ENCODE measurements at places on chromosomes 5 and 9. TPM values are rescaled to one million over a fixed set of nuclear protein-coding genes. Genes with fewer than 3 reads are reported as not detected.

GRCh38 chr5:41794471-41794870 lies 75.8 kb downstream of the OXCT1 start:
- no peak for DNase-seq

Gene GRM6
- total RNA-seq = not detected

- peak; percentile 10 for DNase-seq
Measured at GRCh38 chr5:33441241-33442177, 744 bp downstream of the TARS1 start.

DNA sequence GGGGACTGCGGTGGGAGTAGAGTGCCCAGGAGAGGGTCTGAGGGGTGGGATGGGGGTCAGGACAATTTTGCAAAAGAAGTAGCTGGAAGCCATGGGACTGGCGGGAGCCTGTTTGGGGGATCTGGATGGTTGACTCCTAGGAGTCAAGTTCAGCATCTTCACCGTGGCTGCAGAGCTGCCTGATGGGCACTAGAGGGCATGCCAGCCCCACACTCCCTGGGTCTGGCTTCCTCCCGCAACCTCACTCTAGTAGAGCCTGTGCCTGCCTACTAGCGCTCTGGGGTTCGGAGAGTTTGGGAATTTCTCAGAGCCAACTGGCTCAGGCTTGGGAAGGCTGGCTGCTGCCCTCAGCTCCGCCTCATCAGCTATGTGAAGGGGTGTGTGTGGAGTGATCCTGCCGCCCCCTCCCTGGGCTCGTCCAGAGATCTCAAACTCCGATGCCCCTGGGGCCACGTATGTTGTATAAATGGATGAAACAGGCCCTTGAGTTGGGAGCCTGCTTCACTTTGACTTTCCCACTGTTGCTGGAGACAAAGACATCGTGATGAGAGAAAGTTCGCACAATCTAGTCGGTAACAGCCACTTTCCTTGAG lies 10.8 kb downstream of the TSPAN17 start:
- DNase-seq = peak; percentile 52

Gene SLC6A18
- not detected for total RNA-seq

- no peak for DNase-seq
Measured at GRCh38 chr5:57703721-57704120, 221.1 kb upstream of the ACTBL2 start.

DNA sequence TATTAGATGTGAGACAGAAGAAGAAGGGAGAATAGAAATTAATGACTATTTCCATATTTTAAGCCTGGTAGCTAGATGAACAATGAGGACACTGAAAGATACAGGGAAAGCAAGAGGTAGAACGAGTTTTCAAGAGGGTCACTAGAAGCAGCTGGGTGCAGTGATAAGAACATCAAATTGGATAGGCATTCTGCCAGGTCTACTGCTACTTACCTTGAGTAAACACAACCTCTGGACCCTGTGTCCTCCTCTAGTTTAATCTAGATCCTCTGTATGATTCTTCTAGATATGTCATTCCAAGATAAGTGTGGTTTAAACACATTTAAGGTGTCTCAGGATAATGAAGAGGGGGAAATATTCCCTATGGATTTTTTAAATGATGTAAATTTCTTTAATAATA lies 31.2 kb downstream of the OTP start:
- DNase-seq = no peak

DNA sequence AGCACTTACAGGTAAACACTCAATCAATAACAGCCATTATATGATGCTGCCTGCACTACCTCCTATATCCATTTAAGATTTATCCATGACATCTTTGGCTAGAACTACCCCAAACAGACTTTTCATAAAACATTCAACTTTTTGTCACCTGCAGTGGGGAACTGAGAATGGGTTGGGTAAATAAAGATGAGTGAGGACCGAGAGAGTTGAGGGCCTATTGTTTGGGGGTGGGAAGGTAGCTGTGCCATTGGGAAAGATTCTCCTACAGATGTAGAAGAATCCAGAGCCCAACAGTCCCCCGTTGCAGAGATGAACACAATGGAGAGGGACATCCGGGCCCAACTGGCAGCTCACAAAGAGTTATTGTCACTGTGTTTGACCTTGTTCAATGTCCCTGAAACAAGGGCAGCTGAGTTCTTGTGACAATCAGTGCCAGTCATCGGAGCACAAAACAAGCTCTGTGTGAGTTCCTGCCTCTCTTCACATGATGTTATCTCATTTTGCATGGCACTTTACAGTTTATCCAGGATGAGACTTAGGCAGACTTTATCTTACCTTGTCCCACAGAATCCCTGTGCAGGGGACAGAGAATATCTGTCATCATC lies 11.5 kb upstream of the SLC31A2 start:
- no peak for DNase-seq

Gene TSSK1B
- not detected for total RNA-seq

GRCh38 chr5:101991486-101991885 lies 304.6 kb downstream of the SLCO4C1 start:
- no peak for DNase-seq

DNA sequence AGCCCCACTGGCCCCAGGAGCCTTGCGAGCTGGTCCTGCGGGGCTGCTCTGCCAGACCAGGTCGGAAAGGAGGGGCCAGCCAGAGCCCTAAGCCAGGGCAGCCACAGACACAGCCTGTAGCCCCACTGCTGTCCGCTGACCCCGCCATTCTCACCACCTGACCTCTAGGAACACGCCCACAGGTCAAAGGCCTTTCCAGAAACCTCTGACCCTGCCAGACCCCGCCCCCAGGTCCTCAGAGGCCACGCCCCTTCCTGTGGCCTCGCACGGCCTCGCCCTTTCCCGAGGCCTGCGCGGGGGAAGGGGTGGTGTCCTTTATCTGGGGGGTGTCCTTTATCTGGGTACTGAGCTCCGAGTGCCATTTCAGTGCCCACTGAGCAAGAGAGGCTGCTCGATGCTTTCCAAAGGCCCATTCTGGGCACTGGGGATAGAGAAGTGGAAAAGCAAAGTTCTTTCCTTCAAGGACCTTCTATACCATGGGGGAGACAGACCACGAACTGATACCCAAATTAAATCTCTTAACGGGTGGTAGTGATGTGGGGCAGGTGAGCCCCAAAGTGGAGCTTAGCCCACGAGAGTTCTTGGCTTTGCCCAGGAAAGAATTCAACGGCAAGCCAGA lies 46.5 kb downstream of the P4HA2 start:
- DNase-seq = no peak

Gene OTULINL
- total RNA-seq = 17.0 TPM

DNA sequence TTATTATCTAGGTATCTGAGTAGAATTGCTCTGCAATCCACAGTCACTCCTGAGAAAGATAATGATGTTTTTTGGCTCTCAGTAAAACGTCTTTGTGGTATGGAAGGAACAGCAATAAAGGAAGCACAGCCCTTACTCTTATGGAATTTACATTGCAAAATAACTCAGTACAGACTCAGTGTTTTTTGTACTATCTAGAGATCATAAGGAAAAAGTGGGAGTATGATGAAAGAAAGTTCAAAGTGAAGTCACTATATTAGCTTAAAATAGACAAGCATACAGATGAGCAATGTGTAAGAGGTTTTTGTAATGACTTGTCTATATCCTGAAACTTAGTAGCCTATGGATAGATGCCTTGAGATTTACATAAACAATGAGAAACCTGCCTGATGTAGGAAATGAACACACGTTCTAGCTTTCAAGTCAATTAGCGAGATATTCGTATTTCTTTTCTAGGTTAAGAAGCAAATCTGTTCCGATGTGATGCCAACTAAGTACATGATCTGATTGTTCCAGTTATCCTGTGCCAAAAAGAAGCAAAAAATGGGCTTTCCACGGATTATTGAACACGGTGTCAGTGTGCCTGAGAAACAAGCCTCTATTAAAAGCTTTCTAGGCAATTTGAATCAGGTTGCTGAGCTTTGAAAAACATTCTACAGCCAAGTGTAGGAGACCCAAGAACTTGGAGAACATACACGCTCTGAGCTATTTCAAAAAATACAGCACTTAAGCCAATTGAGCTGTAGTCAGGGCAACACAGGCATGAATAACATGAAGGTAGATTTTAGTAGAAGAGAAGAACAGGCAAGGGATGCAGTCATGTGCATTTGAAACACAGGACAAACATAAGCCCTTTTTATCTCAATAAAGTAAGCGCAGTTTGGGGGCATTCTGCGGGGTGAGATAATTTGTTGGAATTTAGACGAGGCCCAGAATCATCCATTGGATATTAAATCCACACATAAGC lies 86.3 kb upstream of the TAF11L2 start:
- DNase-seq = no peak

DNA sequence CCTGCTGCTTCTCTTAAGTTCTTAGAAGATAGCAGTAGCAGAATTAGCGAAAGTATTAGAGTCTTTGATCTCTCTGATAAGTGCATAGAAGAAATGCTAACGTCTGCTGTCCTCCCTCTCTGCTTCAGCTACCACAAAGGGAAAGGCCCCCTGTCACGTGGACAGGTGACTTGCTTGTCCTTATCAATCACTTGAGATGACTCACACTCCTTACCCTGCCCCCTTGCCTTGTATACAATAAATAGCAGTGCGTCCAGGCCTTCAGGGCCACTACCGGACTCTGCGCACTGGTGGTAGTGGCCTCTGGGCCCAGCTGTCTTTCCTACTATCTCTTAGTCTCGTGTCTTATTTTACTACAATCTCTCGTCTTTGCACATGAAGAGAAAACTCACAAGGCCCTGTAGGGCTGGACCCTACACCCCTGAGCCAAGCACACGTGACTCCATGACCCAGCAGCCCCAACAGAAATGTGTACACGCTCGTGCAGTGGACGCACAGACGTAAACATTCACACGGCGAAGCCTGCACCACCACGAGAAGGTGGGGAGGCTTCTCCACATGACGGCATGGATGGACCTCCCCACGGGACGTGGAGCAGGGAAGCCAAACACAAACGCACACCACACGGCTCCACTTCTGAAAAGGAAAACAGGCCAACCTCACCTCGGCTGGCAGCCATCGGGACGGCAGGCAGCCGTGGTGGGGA lies 38.3 kb downstream of the PNPLA7 start:
- no peak for DNase-seq

DNA sequence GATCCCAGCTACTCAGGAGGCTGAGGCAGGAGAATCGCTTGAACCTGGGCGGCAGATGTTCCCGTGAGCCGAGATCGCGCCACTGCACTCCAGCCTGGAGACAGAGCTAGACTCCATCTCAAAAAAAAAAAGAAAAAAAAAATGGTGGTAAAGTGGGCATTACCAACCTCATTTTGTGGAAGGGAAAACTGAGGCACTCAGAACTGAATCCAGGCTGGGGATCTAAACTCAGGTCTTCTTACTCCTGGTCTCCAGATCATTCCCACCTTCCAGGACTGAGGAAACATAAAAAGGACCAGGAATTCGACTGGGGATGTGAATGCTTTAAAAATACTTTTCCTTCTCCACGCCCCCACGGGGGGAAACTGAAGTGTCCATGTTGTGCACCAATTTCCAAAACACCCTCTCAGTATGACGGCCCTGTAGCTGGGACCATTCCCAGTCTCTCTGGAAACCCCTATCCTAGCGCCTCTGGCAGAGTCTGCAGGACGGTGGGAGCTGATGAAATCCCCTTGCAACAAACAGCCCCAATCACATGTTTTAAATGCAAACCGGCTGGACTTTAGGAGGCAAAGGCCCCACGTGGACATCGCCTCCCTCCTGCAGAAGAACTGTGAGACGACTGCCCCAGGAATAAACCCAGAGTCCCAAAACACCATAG lies 8.9 kb upstream of the AKNA start:
- no peak for DNase-seq

DNA sequence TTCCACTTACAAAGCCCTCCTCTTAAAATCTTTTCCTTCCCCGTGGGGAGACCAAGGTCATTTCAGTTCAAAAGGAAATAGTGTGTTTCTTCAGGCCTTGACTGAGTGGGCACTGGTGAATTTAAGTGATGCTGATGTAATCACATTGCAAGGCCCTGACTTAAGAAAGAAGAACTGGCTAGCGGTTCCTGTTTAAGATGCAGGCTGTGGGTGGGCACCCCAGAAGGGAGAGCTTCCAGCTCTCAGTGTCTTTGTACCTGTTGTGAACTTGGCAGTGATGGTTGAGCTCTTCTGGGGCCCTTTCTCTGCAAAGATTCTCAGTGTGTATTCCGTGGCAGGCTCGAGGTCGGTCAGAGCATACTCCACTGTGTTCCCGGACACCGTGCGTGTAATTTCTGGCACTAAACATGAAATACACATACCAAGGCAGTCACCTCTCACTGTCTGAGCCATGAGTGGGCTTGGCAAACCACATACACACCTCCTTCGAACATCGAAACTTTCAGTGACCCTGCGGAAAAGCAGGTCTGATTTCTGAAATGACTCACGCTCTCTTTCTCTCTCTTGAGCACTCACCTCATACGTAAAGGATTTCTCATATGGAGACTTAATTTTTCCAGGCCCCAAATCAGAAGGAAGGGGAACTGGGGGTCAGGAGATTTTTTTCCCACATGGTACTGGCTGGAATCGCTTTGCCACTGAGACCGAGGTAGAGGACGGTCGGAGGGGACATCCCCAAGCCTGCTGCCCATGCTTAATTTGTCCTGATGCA lies 81.9 kb downstream of the TNC start:
- DNase-seq = peak; percentile 14

DNA sequence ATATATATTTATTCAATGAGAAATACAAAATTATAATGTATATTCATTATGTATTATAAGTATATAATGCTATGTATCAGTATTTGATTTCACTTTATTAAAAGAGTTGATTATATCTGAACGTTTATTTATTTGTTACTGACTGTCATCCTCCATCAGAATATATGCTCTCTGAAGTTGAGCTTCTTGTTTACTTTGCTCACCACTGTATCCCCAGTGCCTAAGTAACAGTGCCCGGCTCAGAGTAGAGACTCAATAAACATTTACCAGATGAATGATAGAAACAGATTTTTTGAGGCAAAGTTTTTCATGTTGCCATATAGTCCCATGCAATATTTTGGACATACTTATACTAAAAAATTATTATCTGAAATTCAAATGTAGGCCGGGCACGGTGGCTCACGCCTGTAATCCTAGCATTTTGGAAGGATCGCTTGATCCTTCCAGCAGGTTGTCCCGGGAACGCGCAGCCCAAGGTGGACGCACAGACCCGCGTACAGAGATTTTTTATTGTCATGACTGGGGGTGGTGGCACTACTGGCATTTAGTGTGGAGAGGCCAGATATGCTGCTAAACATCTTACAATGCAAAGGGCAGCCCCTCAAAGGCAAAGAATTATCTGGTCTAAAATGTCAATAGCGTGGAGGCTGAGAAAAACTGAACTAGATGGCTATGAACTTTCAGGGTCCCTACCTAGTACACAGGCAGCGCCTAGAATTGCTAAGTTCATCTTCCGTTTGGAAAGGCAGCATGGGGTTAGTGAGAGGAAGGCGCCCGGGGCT lies 761 bp upstream of the DNAJC25 start:
- no peak for DNase-seq

DNA sequence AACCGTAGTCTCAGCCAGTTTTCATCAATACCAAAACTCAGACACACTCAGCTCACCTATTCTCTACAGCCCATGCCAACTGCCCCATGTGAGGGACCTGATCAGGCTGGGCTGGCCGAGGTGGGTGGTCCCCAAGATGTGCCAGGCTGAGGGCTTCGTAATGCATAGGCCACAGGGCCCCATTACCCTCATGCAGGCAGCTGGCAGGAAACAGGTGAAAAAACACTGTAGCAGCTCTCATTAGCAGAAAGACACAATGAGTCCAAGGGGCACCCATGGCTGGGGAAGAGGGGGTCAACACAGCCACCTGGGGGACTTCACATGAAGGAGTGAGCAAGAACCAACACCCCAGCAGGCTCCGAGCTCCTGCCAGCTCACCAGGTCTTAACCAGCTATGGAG lies 8.2 kb downstream of the IPPK start:
- DNase-seq = no peak

Data from activated T-helper 2 cell treated with anti-CD3 and anti-CD28 coated beads, Interferon-gamma antibody, Interleukin-2, Interleukin-4, amounts not matched to agents 10 μg/mL and 5 μg/mL and 100 μg/mL, durations not matched to agents 14 hours and 24 hours and 36 hours (primary cell).